ENCODE measurements at places on chromosomes 7 and 10.

DNA sequence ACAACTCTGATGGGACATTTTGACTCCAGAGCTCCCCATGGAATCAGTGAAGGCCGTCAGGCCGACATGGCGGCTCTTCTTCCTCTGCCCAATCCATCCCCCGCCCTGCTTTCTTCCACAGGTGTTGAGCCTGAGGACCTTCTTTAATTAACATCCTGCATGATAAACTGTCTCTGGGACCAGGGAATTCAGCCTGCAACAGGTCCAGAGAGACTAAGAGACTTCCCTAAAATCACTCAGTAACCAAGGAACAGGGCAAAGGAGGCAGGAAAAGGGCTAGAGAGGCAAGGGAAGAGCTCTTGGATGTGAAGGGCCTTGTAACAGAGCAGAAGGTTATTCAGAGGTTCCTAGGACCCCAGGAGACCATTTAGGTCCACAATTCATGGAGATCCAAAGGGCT is 6.0 kb upstream of the PDLIM1 start:
- no peak for DNase-seq

GRCh38 chr10:85621562-85621961 is 745.0 kb downstream of the GRID1 start:
- no peak for DNase-seq

DNA sequence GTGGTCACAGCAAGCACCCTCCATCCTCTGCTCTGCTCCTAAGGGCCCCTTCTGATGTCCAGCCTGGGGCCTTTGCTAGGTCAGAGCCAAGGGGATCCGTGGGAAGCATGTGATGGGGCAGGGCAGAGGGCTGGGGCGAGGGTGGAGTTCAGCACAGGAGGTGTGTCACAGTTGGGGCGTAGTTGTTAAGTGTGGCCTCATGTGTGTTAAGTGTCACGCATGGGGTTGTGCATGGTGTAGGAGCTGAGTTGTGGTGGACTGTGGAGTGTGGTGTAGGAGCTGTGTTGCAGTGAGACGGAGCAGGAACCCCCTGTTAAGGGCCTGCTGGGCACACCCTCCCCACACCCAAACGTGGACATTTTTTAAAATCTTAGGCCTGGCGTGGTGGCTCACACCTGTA is 248.0 kb downstream of the USP6NL start:
- DNase-seq, result no peak

DNA sequence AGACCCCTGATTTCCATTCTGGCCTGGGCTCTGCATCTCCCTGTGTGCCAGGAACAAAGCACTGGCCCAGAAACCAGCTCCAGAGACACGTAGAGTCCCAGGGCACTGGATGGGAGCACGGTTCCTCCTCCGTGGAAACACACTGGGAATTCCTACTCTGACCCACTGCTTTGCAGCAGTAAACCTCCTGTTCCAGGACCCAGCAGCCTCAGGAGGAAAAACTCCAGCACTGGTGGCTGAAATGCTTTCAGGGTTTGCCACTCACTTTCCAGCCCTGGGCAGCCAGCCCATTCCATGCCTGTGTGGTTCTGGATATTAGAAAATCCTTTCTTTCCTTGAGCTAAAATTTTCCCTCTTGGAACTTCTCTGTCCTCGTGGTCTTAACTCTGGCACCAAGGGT is 58.0 kb downstream of the FAM171A1 start:
- DNase-seq, result no peak

GRCh38 chr7:1920881-1921280 is 250.8 kb downstream of the ELFN1 start:
- no peak for DNase-seq
